Memory B cell (primary cell): ENCODE measurements at places on chromosomes 1 and 21.

GRCh38 chr21:15614766-15615165 lies 115.0 kb upstream of the USP25 start:
- no peak for DNase-seq

DNA sequence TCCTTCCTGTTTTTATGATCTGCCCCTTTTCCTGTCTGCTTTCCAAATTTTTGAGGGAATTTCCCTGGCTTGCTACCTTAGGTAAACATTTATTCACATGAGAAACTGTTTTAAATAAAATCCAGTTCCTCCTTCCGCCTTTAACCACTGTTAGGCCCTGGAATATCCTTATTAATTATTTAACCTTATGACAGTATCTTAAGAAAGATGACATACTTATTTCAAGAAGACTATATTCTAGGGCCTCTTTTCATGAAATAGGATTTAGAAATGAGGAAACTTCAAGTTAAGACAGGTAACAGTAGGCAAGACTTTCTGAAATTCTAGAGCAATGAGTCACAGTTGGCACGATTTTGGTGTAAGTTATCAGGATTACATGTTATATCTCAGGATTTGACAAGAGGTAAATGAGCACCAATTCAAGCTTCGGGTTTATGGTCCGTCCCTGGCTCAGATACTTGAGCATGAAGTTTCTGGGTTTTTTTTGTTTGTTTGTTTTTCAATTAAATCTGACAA lies 2.0 kb upstream of the TNFSF18 start:
- DNase-seq = no peak

GRCh38 chr1:115134850-115135480 lies 45.7 kb upstream of the TSPAN2 start:
- no peak for DNase-seq

- DNase-seq = no peak
Observed at GRCh38 chr1:113405573-113405972, 15.3 kb downstream of the MAGI3 start.

DNA sequence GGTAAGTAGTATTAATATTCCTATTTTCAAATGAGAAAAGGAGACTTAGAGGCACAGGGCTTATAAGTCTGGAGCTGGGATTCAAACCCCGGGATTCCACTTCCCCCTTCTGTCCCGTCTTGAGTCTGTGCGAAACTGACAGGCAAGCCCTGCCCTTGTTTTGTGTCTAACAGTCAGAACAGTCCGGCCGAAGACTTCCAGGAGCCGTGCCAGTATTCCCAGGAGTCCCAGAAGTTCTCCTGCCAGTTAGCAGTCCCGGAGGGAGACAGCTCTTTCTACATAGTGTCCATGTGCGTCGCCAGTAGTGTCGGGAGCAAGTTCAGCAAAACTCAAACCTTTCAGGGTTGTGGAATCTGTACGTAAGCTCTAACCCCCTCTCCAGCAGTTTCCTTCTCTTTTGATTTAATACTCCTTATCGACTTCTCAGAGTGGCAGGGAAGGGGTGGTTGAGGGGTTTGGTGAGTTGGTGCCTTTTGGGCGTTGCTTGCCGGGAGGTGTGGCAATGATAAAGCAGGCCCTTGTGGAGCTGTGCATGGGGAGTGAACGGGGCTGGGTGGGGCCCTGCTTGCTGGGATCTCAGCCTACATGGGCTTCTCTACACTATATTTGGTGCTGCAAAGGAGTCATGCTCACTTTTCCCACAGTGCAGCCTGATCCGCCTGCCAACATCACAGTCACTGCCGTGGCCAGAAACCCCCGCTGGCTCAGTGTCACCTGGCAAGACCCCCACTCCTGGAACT lies 29.4 kb downstream of the IL6R start:
- no peak for DNase-seq

DNA sequence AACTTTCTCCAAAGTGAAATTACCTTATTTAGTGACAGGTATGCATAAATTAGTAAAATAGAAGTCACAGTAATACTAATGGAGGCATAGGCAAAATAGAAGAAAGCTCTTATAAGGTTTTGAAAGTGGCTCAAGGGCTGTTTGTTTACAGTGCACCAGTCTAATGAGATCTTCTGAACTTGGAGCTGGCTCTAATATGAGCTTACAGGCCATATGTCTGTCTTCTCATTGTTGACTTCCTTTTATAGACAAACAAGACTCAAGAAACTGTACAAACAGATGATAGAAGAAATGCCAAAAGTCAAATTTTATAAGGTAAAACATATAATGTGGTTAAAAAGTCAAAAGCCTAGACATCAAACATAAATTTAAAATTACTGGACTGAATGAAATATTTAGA lies 207.5 kb upstream of the NEGR1 start:
- DNase-seq = no peak

DNA sequence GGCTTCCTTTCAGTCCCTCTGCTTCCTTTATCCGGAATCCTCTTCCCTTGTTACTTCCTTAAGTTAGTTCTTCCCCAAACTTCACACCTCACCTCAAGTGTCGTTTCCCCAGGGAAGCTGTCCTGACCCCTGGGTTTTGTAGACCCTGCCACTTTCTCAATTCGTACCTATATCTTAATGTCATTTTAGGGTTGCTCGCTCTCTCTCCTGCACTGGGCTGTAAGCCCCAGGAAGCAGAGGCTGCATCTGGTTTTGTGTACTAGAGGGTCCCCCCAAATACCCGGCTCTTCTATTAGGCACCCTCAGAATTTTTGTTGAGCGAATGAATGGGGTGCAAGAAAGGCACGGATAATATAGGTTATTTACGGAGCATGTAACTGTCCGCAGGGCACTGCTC lies 603 bp upstream of the OPRD1 start:
- DNase-seq = no peak

GRCh38 chr1:61851849-61852669 lies 109.8 kb downstream of the PATJ start:
- DNase-seq = peak; percentile 35

GRCh38 chr1:160550572-160551034 lies 27.5 kb upstream of the SLAMF6 start:
- no peak for DNase-seq

- no peak for DNase-seq
Observed at GRCh38 chr1:22886211-22886610, 86.5 kb downstream of the LACTBL1 start.

- no peak for DNase-seq
Observed at GRCh38 chr1:162020150-162020549, 3.5 kb downstream of the OLFML2B start.

DNA sequence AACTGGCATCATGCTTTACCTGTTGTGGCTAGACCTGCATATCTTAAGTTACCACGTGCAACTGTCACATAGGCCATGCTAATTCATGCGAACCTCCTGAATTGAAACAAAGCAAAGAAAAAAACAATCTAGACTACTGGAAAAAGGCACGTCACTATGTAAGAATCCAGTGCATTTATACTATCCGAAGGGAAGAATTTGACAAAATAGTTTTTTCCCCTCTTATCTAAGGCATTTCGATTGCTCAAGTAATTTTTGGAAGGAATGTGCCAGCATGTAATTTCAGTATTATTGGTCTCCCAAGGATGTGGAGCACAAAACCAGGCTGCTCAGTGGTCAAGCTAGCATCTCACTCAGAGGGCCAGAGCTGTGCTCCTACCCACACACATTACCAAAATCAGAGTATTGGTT lies 31.5 kb upstream of the C1orf198 start:
- no peak for DNase-seq

DNA sequence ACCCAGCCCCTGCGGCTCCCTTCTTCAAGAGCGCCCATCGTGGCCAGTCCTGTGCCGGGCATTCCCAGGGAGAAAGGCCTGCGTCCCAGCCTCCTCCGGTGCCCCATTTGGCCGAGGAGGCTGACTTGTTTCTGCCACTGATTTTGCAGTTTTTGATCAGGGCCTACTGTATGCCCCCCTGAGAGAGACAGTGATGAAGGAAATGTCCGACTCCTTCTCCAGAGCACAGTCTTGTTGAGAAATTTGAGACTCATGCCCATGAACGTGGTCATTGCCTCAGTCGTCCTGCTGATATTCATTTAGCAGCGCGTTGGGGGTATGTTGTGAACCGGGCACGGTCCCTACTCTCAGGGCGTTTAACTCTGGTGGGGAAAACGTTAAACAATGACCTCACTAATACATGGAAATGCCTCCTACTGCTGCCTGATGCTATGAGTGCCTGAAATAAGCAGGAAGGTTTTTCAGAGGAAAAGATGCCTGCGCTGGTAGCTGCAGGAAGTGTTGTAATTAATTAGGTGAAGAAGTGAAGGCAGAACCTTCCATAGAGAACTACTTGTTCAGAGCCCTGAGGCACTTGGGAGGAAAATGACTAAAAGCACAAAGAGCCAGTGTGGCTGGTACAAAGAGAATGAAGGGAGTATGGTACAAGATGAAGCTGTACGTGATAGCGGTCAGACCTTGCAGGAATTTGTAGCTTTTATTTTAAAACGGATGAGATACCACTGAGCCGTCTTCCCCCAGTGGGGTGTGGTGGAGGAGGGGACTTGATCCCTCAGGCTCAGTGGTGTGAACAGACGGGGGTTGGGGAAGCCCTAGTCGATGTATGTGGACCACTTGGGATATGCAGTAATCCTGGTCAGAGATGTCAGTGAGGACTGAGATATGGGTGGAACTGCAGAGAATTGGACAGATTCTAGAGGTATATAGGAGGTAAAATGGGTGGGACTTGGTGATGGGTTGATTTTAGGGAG lies 730 bp downstream of the ZCCHC17 start:
- no peak for DNase-seq

DNA sequence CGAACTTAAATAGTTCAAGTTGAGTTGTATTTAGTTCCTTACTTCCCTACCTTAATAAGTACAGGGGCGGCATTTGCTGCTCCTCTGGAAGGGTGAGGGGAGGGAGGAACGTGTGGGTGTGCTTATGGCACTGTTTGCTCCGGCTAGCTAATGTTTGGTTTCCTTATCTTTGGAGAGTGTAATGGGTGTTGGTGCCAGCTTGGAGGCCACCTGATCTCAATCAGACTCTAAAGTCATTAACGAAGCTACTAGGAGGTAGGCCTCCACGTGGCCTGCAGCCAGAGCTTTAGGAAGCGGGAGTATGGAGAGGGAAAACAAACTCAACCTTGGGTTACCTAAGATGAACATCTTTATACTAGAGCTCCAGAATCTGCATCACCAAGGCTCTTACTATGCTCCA lies 43.0 kb upstream of the RAP1A start:
- DNase-seq = no peak

GRCh38 chr1:183472488-183473216 lies at the start of gene SMG7:
Gene SMG7 (plus strand): TSS chr1:183472499. CDS start chr1:183472621, 122 bp downstream.
- no peak for DNase-seq

DNA sequence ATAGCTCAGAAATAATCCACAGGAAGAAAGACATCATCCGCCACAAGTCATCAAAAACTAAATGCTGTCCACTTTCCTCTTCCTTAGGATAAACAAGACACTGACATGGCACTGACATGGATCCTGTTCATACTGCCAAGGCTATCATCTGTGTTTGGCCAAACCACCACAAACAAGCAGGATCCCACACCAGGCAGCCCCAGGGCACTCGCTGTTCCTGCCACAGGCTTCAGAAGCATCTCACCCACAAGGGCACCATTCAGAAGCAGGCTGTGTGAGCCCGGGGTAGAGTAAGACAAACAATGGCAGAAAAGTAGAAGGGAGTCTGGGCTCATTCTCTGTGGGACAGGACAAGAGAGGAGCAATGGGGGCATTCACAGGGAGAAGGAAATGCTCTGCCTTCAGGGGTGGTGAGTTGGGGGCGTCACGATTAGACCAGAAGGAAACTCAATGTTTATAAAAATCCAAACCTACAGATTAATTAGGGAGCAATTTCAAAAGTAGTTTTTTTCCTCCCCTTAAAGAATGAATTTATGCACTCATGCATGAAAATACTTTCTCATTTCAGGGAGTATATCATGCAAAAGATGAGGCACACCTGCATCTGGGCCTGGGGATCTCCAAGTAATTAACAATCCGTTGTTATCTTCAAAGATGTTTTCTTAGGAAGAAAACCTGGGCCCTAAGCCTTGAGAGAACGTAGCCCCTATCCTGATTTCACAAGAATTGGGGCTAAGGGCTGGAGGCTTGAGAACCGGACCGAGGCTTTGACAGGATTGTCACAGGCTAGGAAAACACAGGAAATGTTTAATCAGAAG lies 43.3 kb upstream of the ATP1A1 start:
- DNase-seq = no peak

DNA sequence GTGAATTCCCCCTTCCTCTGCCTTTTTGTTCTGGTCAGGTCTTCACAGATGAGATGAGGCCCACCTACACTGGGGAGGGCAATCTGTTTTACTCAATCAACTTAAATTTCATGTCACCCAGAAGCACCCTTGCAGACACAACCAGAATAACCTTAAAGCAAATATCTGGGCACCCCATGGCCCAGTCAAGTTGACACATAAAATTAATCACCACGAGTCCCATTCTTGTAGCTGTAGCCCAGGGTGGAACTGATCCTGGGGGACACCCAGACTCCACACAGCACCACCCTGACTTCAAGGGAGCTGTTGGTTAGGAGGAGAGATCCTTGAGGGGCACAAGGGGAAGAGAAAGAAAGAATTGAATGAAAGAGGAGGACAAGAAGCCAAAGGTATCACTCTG lies 23.1 kb downstream of the CAPN9 start:
- no peak for DNase-seq

- DNase-seq = no peak
Observed at GRCh38 chr1:81142099-81142826, 658.5 kb upstream of the ADGRL2 start.

- DNase-seq = no peak
Observed at GRCh38 chr21:44466351-44466954, 11.1 kb downstream of the LRRC3 start.

DNA sequence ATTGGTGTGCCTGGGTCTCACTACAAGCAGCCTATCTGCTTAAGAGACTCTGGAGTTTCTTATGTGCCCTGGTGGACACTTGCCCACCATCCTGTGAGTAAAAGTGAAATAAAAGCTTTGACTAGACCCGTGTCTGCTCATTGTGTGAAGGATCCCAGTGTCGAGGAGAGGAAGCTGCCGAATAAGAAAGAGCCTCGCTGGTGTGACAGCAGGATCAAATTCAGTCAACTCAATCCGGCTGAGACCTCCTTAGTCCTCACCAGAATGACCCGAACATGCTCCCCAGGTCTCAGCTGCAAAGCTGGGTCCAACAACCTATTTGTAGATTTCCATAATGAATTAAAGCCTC lies 14.8 kb downstream of the CD2 start:
- DNase-seq = no peak

DNA sequence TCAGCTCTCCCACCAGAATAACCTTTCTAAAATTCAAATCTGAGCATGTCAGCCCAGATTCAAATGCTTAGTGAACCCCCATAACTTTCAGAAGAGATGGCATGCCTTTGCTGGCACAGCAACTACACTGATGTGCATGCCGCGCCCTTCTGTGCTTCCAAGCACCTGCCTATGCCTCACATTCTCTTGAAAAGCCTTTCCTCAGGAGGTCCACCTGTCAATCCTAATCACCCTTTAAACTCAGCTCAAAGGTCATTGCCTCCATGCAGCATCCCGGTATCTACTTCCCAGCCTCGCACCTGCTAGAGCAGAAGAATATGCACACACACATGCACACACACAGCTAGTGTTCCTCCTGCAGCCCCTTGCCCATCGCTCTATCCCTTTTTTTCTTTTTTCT lies 5.2 kb upstream of the S100A2 start:
- DNase-seq = no peak

DNA sequence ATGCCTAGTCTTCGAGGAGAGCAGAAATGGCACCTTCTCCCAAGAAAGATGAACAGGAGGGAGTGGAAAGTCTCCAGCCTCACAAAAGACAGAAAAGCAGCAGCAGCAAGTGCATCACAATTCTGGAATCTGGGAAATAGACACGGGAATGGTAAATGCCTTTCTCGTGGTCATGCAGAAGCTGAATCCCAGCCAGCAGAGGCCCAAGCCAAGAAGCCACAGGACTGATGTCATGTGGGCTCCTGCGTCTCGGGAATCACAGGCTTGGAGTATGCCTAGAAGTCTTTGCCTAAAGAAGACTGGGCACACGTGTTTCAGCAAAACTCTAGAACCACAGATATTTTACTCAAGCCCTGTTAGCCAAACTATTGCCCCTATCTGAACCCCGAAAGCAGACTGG lies 260.3 kb upstream of the PLD5 start:
- no peak for DNase-seq
